ENCODE measurements at places on chromosomes 7 and 10.

DNA sequence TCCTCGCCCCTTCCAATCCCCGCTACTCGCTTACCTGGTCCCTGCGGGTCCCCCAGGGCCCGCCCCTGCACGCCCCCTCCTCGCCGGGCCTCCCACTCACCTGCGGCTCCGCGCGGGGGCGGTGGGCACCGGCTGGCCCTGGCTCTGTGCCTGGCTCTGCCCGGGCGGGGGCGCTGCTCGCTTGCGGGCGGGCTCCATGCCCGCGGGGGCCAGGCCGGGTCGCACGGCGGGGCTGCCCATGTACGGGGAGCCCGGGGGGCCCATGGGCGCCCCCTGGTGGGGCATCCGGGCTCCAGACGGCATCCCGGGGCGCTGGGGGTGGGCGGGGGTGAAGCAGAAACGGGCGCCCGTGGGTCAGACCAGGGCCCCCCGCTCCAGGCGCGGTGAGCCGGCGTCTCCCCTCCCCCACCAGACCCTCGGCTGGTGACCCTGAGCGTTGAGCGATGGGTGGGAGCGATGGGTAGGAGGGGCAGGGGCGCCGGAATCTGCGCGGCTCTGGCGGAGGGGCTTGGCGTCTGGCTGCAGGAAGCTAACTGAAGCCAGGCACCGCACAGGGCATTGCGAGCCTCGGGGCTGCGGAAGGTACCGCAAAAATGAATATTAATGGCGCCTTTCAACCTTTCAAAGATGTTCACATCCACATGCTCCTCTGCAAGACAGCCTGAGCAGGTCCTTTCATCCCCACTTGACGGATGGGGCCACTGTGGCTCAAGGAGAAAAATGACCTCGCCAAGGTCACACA lies 3.0 kb downstream of the SMARCD3 start:
- no peak for DNase-seq

GRCh38 chr7:35571611-35572240 lies 123.2 kb downstream of the HERPUD2 start:
- DNase-seq, result no peak

DNA sequence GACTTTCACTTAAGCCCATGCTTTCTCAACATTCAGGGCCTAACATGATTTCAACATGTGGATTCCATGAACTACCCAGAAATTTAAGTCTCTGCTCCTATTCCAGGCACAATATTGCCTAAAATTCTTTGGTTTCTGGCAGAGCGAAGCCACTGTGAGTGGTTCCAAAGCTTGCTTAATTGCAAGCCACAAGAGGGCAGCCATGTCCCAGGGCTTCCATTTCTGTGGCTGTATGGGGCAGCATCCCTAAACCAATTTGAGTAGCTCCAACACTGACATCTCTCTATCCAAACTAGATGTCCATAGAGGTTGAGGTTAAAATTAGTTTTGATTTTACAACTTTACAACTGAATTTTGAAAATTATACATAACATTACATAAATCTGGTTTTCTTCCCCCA lies 56.3 kb upstream of the MDFIC start:
- DNase-seq, result peak; percentile 50

GRCh38 chr7:83271212-83272099 lies 108.8 kb upstream of the PCLO start:
- peak; percentile 68 for DNase-seq

DNA sequence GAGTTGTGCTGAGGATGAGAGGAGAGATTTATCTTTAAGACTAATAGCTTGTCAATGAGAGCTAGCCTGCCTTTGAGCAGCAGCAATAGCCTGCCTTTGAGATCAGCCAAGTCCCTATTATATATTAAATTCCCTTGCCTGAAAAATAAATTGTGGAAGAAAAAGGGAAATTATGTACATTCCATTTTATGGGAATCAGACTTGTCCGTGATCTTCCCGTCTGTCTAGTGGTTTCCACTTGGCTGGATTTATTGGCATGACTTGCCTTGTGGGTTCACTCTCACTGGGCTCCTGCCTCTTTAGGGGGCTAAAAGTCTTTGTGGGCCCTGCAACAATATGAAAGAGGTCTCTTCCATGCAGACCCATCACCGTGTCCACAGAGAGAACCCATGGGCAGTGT lies 171.7 kb upstream of the FRMD4A start:
- no peak for DNase-seq

DNA sequence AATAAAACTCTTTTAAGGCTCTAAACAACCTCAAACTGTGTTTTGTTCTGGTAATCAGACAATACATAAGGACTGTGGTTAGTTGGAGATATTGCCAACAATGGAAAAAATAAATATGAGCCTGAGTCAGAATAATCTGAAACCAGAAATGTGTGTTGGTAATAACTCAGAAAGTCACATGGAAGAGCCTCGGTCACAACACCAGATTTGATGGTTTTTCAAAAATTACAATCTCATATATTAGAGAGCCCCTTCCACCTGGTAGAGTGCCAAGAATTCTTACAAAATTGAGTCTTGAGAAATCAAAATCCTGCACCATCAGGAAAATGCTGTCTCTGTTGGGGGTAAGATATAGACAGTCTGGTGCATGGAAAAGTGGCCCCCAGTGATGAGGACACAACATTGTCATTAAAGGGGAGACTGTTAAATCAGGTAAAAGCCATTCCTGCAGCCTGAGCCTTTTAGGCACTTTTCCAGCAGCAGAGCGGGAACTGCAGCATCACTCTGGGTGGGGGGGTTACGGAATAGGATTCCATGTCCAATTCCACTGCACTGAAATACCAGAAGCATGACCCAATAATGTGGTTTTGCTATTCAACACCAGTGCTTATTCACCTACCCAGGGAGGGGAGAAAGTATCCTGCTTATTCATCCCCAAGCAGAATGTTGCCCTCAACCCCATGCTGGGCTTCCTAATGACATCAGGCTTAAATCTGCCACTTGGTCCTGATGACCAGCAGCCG lies 9.5 kb upstream of the ADAM12 start:
- peak; percentile 73 for DNase-seq

DNA sequence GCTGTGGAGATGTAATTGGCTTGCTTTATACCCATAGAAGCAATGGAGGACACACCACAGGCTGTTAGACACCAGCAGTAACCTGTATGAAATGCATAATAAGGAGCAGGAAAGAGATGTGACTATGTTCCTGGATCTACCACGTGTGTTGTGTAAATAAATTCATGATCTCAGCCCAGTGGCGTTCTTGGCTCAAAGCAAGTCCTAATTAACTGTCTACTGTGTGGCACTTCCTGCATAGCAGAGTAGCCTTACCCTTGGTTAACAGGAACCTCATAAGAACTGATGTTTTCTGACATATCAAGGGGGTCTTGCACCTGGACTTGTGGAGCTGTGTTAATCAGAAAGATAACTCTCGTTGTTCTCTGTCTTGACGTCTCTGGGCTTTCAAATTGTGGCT lies 25.7 kb upstream of the FAM180A start:
- DNase-seq, result peak; percentile 18

- no peak for DNase-seq
These were observed 765.1 kb upstream of the POM121L12 start for GRCh38 chr7:52270301-52270700.

DNA sequence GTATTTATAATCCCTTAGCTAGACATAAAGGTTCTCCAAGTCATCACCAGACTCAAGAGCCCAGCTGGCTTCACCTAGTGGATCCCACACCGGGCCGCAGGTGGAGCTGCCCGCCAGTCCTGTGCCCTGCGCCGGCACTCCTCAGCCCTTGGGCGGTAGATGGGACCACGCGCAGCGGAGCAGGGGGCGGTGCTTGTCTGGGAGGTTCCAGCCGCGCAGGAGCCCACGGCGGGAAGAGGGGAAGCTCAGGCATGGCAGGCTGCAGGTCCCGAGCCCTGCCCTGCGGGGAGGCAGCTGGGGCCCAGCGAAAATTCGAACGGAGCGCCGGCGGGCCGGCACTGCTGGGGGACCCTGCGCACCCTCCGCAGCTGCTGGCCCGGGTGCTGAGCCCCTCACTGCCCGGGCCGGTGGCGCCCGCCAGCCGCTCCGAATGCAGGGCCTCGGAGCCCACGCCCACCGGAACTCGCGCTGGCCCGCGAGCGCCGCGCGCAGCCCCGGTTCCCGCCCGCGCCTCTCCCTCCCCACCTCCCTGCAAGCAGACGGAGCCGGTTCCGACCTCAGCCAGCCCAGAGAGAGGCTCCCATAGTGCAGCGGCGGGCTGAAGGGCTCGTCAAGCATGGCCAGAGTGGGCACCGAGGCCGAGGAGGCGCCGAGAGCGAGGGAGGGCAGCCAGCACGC lies 675.6 kb downstream of the REEP3 start:
- DNase-seq, result no peak

DNA sequence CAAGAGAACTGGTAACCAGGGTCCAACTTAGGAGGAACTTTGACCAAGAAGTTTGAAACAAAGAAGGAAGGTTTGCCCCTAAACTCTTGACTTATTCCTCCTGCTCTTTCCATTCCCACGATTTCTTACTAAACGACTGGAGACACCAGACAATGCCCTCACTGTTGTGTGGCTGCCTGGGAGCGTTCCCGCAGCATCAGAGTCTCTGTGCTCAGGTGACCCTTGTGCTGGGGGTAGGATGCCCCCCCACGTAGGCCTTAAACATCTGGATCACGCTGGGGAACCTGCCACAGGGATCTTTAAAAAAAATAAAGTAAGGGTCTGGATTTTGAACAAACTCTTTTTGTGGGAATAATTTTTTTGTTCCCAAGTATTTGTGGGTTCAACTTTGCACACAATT lies 30.1 kb upstream of the CTBP2 start:
- no peak for DNase-seq

DNA sequence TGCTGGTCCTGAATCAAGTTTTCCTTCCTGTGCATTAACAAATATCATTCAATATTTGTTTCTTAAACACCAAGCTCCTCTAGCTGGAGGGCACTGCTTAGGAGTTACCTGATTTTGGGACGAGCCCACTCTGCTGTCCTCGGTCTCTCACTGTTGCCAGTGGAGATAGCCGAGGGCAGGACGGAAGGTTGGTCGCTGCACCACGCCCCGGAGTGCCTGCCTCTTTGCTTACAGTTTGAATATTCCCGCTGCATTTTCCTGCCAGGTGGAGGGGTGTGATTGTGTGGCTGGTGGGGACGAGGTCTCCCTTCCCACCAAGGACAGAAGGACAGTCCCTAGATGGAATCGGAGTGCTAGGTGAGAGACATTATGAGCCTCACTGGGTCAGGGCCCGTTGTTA lies 201.5 kb downstream of the DNAJB6 start:
- no peak for DNase-seq

DNA sequence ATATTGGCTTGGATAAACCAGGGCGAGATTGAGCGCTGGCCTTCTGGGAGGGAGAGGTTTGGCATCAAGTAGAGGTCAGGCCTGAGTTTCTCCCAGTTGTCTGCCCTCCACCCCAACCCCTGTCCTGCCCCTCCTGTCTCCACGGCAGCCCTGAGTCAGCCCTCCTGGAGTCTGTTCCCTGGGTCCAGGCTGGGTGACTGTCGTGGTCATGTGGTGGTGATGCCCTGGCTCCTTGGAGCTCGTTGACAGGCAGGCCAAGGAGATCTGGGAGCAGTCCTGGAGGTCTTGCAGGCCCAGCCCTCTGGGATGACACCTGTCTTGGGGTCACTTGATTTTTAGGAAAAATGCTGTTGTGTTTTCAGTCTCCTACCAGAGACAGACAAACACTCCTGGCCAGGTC lies 53.6 kb upstream of the PODXL start:
- no peak for DNase-seq

DNA sequence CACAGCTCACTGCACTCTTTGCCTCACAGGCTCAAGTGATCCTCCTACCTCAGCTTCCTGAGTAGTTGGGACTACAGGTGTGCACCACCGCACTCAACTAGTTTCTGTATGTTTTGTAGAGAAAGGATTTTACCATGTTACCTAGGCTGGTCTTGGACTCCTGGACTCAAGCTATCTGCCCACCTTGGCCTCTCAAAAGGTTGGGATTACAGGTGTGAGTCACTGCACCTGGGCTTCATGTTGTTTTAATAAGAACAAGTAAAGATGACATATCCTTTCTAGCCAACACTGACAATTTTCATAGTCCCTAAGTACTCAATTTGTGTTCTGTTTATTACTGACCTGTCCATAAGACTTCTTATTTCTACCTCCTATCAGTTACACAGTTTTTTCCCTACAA lies 16.8 kb downstream of the SEMA3C start:
- no peak for DNase-seq

DNA sequence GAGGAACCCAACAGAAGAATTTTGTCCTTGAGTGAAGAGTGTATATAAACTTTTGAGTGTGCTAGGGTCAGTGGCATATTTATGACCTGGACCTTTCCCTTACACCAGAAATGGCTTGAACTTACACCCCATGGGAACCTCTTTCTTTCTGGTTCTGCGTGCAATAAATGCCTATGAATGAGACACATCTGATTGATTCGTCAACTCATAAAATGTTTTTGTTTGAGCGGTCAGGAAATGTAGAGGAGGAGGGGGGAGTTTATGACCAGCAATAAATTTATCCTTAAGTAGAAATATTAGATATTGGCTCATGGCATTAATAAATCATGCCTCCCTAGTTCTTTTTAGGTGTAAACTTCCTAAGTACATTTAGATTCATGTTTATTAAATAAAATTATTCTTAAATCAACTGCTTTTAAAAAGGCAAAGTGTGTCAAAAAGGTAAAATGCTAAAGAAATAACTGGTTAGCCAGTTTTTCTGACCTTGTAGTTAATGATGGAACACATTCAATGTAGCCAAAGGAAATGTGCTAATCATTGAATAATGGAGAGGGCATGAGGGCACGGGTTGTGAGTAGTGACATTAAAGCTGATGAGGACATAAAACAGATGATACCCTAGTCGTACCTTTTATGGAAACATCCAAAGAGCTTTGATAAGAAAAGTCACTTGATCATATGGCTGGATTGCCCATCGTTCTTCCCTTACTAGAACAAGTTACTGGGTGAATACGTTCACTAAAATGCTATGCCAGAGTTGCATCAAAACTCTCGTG lies 13.6 kb upstream of the NUP42 start:
- no peak for DNase-seq

- DNase-seq, result no peak
These were observed 95.3 kb downstream of the MYOF start for GRCh38 chr10:93386631-93387369.

DNA sequence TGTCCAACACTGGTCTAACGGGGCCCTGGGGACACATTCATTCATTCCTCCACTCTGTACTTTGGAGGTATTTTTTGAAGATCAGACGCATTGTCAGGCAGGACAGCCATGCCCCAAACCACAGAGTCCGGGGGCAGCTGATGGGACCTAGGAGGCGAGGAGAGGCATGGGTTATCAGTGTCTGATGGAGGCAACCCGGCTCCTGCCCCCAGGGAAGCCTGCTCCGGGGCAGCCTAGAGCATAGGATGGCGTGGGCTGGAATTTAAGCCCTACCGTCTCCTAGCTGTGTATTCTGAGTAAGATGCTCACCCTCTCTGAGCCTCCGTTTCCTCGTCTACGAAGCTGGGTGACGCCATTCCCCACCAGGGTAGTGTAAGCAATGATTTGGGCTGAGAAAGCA lies 55.4 kb upstream of the ELN start:
- no peak for DNase-seq

All from RKO (cell line).